ENCODE measurements at places on chromosomes 3 and 15. TPM values are rescaled to one million over a fixed set of nuclear protein-coding genes. Genes with fewer than 3 reads are reported as not detected.

DNA sequence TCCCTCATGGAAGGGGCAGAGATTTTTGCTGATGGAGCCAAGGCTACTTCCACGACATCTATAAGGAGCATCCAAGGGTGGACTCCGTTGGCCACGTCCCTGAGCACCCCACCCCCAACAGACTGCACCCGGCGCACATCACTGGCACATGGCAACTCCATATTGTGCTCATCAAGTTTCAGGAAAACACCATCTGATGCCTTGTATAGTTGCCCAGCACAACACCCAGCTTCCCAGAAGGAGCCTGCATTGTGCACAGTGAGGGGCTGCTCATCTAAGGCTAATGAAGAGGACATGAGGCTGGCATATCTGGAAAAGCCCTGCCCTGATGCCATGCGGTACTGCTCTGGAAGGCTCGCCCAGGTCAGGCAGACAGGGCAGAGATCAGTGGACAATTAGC lies 15.0 kb upstream of the CACNA2D2 start:
- no peak overlapping the region for H3K27ac ChIP-seq
- H3K4me3 ChIP-seq, result no peak overlapping the region
- H3K4me1 ChIP-seq, result no peaks in the 10 kb centered on the region
- H3K27me3 ChIP-seq, result no peaks in the 10 kb centered on the region
- no peaks in the 10 kb centered on the region for H3K36me3 ChIP-seq

DNA sequence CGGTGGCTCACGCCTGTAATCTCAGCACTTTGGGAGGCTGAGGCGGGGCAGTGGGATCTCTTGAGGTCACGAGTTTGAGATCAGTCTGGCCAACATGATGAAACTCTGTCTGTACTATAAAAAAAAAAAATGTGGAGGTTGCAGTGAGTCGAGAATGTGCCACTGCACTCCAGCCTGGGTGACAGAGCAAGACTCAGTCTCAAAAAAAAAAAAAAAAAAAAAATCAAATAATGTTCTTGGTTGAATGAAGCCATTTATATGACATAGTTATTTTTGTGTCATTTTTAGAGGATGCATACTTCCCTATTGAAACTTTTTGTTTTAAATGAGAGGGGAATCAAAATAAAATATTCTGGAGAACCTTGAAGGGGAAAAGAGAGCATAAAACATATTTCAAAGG lies 3.1 kb downstream of the HMCES start:
- H3K36me3 ChIP-seq, result peaks cover 9% of the 10 kb centered on the region
- H3K27ac ChIP-seq, result no peak overlapping the region
- H3K27me3 ChIP-seq, result no peaks in the 10 kb centered on the region
- no peak overlapping the region for H3K4me3 ChIP-seq
- no peak for DNase-seq

Gene CGNL1
- total RNA-seq, result 1.1 TPM

GRCh38 chr15:45829336-45830153 lies 194.7 kb downstream of the SQOR start:
- no peak overlapping the region for H3K27ac ChIP-seq
- no peaks in the 10 kb centered on the region for H3K4me1 ChIP-seq
- no peaks in the 10 kb centered on the region for H3K36me3 ChIP-seq
- no peak for DNase-seq

Gene ARHGEF26
- 20.7 TPM for total RNA-seq

DNA sequence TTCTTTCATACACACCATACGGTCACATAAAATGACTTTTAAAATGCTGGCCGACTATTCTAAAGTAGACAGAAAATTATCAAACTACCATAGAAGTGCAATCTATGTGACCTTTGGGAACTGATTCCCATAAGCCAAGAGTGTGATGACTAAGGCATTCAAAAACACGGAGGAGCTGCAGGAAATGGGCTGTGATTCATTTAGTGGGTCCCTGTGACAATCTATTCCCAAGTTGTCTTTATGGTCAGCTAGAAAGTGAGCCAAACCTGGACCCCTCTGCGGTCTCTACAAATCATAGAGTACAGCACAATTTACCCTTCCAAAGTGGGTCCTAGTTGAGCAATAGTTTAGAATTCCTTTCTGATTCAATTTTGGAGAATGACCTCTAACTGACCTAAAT lies 251.5 kb upstream of the CBLB start:
- H3K27me3 ChIP-seq, result no peaks in the 10 kb centered on the region
- DNase-seq, result no peak
- no peaks in the 10 kb centered on the region for H3K36me3 ChIP-seq
- no peak overlapping the region for H3K4me3 ChIP-seq

Gene GUCA1C
- total RNA-seq, result not detected

Gene THRB
- total RNA-seq, result 0.22 TPM

DNA sequence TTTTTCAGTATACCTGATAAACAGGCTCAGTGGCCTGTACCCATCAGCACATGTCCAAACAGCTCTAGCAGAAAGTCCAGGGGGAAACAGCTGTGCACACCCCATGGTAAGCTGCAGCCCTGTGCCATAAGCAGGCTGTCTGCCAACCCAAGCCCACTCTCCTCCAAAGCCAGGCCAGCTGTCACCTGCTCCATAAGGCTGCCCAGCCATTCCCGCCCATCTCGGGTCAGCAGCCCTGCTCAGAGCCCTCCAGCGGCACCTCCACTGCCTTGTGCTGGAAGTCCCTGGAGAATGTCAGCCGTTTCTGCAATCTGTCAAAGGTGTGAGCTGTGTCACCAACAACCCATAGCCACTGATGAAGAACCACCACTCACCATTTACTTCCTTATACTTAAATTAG lies 82.0 kb downstream of the NTRK3 start:
- no peaks in the 10 kb centered on the region for H3K4me1 ChIP-seq
- H3K4me3 ChIP-seq, result no peak overlapping the region
- DNase-seq, result no peak
- no peak overlapping the region for H3K27ac ChIP-seq
- H3K27me3 ChIP-seq, result peaks cover 4% of the 10 kb centered on the region

- no peak for DNase-seq
- H3K4me1 ChIP-seq, result no peaks in the 10 kb centered on the region
- no peak overlapping the region for H3K4me3 ChIP-seq
- no peaks in the 10 kb centered on the region for H3K36me3 ChIP-seq
These were observed 921.3 kb upstream of the NR2F2 start for GRCh38 chr15:95409211-95409610.

- H3K27ac ChIP-seq, result peak overlapping the region; percentile 79
- H3K27me3 ChIP-seq, result no peaks in the 10 kb centered on the region
- no peaks in the 10 kb centered on the region for H3K36me3 ChIP-seq
- peak overlapping the region; percentile 78 for H3K4me3 ChIP-seq
- H3K4me1 ChIP-seq, result peaks cover 10% of the 10 kb centered on the region
- peak; percentile 24 for DNase-seq
These were observed 563 bp downstream of the PXYLP1 start for GRCh38 chr3:141231952-141232823.

DNA sequence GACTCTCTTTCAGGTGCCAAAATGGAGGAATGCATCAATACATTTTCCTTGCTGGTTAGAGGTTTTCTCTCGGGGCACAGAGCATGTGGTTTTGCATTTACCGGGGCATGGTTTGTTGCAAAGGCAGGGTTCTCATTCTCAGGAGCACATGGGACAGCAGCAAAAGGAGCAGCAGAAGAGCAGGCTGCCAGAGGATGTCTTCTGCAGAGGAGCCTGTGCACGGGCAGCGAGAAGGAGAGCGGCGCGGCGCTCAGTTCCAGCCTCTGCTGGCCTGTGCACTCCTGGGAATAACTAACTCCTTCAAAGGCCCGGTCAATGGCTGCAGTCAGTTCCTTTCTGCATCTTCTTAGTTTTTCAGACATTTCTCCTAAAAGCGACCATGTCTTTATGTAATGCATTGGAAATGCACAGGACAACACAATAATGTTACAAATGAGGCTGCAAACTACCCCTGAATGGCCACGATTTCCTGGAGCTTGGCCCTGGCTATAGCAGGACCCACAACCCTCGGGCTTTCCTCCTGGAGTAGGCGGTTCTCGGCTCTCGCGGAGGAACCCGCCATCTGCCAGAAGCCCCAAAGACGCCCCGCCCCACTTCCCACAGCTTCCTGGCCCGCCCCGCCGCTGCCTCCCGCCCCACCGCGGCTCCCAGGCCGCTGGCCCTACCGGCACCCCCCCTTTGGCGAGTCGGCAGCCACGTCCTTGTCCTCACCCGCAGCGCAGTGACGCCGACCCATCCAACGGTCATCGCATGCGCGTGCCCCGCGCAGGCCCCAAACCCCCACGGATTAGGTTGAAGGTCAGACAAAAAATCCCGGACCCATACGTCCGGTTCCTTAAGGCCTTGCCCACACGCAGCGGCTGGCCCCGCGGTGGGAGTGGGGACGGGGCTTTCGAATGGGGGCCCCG lies at the start of gene C3orf62:
C3orf62 (minus strand) TSS at position 758 of the 908 bp plus-strand sequence; CDS start at position 398, 360 bp downstream.
- no peaks in the 10 kb centered on the region for H3K36me3 ChIP-seq
- H3K27me3 ChIP-seq, result no peaks in the 10 kb centered on the region
- peaks cover 5% of the 10 kb centered on the region for H3K4me1 ChIP-seq
- DNase-seq, result peak; percentile 74

Gene CCDC14
- 81.0 TPM for total RNA-seq

Gene GPR62
- total RNA-seq, result not detected

Gene NAALADL2
- 0.50 TPM for total RNA-seq

GRCh38 chr15:31499236-31499952 lies 172.8 kb downstream of the KLF13 start:
- H3K27me3 ChIP-seq, result no peaks in the 10 kb centered on the region
- no peaks in the 10 kb centered on the region for H3K36me3 ChIP-seq
- H3K27ac ChIP-seq, result no peak overlapping the region
- no peaks in the 10 kb centered on the region for H3K4me1 ChIP-seq

- no peaks in the 10 kb centered on the region for H3K27me3 ChIP-seq
- H3K27ac ChIP-seq, result no peak overlapping the region
- no peak for DNase-seq
- H3K36me3 ChIP-seq, result peaks cover 33% of the 10 kb centered on the region
These were observed 6.3 kb downstream of the RBM15B start for GRCh38 chr3:51397392-51397791.

DNA sequence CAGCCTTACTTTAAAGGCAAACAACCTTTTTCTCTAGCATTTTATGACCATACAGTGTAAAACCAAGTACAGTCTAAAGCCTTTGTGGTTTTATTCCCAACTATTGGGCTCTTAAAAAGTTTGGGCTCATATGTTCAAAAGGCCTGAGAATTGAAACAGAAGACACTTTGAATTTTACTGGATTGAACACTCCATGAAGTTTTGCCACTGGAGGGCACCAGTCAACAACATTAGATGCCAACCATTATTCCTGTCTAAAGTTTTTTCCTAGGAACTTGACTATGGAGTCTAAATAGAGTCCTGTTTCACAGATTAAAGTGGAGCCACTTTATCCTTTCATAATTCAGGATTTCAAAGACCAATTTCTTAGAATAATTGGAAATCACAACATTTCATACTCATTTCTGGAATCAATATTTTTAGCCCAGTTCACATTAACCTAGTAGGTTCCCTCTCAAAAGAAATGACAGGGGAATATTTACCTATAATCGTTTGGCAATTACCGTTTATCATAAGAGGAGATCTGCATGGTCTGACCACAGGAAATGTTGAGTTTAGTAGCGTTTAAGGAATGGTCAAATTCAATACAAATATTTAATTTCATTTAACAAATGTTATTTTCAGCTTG lies 244.1 kb upstream of the PDZRN3 start:
- DNase-seq, result peak; percentile 15
- H3K27me3 ChIP-seq, result no peaks in the 10 kb centered on the region
- H3K36me3 ChIP-seq, result no peaks in the 10 kb centered on the region
- no peak overlapping the region for H3K4me3 ChIP-seq
- H3K27ac ChIP-seq, result no peak overlapping the region

Gene TRIM42
- not detected for total RNA-seq

Gene FHIT
- total RNA-seq, result not detected

- H3K27me3 ChIP-seq, result no peaks in the 10 kb centered on the region
- H3K4me1 ChIP-seq, result no peaks in the 10 kb centered on the region
- no peaks in the 10 kb centered on the region for H3K36me3 ChIP-seq
- no peak for DNase-seq
- no peak overlapping the region for H3K27ac ChIP-seq
- no peak overlapping the region for H3K4me3 ChIP-seq
These were observed 146.2 kb downstream of the KLF13 start for GRCh38 chr15:31472636-31473384.

- no peaks in the 10 kb centered on the region for H3K36me3 ChIP-seq
- no peak for DNase-seq
- H3K4me3 ChIP-seq, result no peak overlapping the region
- H3K4me1 ChIP-seq, result no peaks in the 10 kb centered on the region
These were observed 261.3 kb downstream of the RPLP1 start for GRCh38 chr15:69713726-69714559.

DNA sequence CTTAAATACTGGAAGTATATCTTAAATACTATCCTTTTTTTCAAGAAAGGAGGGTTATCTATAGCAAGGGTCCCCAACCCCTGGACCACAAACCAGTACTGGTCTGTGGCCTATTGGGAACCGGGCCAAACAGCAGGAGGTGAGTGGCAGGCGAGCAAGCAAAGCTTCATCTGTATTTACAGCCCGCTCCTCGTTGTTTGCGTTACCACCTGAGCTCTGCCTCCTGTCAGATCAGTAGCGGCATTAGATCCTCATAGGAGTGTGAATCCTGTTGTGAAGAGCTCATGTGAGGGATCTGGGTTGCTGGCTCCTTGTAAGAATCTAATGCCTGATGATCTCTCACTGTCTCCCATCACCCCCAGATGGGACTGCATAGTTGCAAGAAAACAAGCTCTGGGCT lies 26.1 kb downstream of the SUMF1 start:
- DNase-seq, result no peak
- H3K36me3 ChIP-seq, result no peaks in the 10 kb centered on the region
- H3K27me3 ChIP-seq, result no peaks in the 10 kb centered on the region
- H3K4me1 ChIP-seq, result no peaks in the 10 kb centered on the region
- no peak overlapping the region for H3K27ac ChIP-seq

Gene ABI3BP
- total RNA-seq, result 4.3 TPM

- H3K36me3 ChIP-seq, result no peaks in the 10 kb centered on the region
- no peaks in the 10 kb centered on the region for H3K4me1 ChIP-seq
- no peak overlapping the region for H3K27ac ChIP-seq
- no peak overlapping the region for H3K4me3 ChIP-seq
These were observed 248.5 kb upstream of the ONECUT1 start for GRCh38 chr15:53038655-53038941.

Gene SPINK8
- total RNA-seq, result not detected

- peak; percentile 55 for DNase-seq
- peaks cover 11% of the 10 kb centered on the region for H3K4me1 ChIP-seq
These were observed 778 bp upstream of the AP4E1 start for GRCh38 chr15:50907601-50908208.

DNA sequence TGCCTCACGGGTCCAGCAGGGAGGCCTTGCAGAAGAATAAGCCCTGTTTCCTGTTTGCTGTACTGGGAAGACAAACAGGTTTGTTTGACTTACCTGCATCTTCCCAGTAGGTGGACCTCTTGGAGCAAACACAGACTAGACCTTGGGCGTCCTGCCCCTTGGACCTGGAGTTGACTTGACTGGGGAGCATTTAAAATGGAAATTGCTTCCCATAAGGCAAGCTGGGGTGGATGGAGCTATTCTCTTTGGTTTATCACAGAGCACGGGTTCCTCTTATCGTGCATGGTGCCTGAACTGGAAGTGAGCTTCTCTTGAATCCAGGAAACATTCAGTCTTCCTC lies 151.4 kb downstream of the RPLP1 start:
- no peaks in the 10 kb centered on the region for H3K4me1 ChIP-seq
- H3K36me3 ChIP-seq, result no peaks in the 10 kb centered on the region
- no peak overlapping the region for H3K4me3 ChIP-seq
- H3K27ac ChIP-seq, result no peak overlapping the region
- peaks cover 3% of the 10 kb centered on the region for H3K27me3 ChIP-seq
- no peak for DNase-seq

Gene SLCO2A1
- not detected for total RNA-seq

- no peaks in the 10 kb centered on the region for H3K36me3 ChIP-seq
- peaks cover 19% of the 10 kb centered on the region for H3K27me3 ChIP-seq
- H3K4me3 ChIP-seq, result peak within 1 kb of the TSS; percentile 37
- H3K4me1 ChIP-seq, result peaks cover 9% of the 10 kb centered on the region
- no peak within 1 kb of the TSS for H3K27ac ChIP-seq
These were observed at the start of gene OCA2 for GRCh38 chr15:28098766-28099554. OCA2 (minus strand) TSS chr15:28099315; CDS start chr15:28081874, 17,441 bp downstream.

Gene GRK7
- total RNA-seq, result not detected
